ENCODE measurements at places on chromosomes 5 and 9.

DNA sequence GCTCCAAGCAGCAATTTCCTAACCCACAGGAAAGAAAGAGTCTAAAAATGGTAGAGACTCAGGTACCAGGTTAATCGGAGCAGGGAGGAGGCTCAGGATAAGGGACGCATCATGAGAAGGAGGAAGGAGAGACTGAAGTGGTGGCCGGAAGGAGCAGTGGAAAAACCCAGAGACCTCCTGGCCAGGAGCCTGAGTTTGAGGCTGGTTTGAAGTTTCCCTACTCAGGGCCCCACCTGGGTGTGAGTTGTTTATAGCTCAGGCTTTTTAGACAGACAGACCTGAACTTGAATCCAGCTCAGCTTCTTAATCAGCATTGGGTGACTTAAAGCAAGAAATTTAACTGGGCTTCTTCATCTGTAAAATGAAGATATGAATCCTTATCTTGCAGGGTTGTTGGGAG is 11.9 kb upstream of the AQP7 start:
- no peak for DNase-seq

- DNase-seq, result no peak
These were observed 688.8 kb downstream of the SEMA5A start for GRCh38 chr5:8857051-8857450.

DNA sequence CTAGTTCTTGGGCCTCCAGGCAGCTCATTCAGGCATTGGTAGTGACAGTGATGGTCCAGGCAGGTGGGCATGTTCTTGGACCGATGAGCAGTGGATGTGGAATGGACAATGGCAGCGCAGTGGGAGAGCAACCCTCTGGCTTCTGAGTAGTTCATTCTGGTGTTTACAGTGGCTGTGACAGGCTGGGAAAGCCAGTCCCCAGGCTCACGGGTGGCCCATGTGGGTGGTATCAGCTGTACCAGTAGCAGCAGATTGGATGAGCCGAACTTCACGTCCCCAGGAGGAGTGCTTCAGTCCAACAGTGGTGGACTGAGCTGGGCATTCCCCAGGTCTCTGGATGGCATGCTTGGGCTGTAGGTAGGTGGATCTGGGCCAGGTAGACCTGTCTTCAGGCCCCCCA is 515.6 kb upstream of the ACO1 start:
- DNase-seq, result no peak

GRCh38 chr5:164002628-164003027 is 497.2 kb downstream of the MAT2B start:
- no peak for DNase-seq

- no peak for DNase-seq
These were observed 330.4 kb downstream of the ICE1 start for GRCh38 chr5:5752844-5753243.

DNA sequence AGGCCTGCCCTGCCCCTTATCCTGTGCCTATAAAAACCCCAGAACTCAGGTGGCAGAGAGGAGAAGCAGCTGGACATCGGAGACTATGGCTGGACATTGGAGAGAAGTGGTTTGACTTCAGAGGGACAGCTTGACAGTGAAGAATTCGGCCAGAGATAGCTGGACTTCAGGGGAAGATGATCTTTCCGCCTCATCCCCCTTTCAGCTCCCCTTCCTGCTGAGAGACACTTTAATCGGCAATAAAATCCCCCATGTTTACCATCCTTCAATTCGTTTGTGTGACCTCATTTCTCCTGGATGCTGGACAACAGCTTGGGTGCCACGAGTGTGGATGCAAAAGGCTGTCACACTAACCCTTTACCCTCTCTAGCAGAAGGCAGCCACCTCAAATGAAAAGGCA is 134.1 kb upstream of the TUT7 start:
- no peak for DNase-seq

GRCh38 chr5:141872496-141873356 is 5.5 kb downstream of the PCDH1 start:
- no peak for DNase-seq

DNA sequence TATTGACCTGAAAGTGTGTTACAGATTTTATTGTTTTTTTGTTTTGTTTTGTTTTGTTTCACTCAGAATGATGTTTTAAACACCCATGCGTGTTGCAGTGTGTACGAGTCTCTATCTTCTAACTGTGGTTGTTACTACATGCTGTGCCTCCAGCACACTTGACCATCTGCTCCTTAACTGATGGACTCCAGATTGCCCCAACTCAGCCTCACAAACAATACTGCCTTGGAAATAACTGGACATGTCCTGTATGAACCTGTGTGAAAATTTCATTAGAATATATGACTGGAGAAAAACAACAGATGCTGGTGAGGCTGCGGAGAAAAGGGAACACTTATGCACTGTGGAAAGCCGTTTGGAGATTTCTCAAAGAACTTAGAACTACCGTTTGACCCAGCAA is 68.7 kb upstream of the HAND1 start:
- DNase-seq, result no peak

- no peak for DNase-seq
These were observed 503.0 kb upstream of the CD180 start for GRCh38 chr5:67699560-67699959.

DNA sequence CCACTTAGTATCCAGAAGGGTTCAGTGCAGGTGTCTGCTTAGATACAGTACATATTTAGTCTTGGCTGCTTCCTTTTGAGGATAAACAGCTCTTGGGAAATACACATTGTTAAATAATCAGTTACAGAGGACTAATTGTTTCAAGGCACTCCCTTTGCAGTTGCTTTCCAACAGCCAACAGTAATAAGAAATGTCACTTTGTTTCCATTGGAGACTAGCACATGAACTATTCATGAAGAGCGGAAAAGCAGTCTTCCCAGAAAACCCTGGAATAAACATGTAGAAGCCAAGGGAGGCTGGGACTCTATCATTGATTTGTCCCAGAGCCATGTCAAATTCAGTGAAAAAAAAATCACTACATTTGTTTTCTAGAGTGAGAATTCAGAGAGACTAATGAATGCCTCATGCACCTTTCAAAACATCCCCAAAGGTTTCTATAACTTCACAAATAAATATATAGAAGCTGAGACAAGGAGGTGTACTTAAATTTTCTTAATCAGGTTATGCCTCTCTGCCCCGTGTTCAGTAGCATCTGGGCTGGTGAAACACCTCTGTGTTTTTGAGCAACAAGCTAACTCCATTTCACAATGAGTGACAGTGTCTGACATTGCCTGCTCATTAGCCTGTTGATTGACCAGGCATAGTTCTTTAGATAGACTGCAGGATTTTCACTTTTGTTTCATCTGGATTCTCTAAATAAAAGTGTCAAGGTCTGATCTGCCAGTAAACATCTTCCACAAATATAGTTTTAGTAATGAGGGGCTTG is 271.5 kb downstream of the ARRDC3 start:
- DNase-seq, result no peak

DNA sequence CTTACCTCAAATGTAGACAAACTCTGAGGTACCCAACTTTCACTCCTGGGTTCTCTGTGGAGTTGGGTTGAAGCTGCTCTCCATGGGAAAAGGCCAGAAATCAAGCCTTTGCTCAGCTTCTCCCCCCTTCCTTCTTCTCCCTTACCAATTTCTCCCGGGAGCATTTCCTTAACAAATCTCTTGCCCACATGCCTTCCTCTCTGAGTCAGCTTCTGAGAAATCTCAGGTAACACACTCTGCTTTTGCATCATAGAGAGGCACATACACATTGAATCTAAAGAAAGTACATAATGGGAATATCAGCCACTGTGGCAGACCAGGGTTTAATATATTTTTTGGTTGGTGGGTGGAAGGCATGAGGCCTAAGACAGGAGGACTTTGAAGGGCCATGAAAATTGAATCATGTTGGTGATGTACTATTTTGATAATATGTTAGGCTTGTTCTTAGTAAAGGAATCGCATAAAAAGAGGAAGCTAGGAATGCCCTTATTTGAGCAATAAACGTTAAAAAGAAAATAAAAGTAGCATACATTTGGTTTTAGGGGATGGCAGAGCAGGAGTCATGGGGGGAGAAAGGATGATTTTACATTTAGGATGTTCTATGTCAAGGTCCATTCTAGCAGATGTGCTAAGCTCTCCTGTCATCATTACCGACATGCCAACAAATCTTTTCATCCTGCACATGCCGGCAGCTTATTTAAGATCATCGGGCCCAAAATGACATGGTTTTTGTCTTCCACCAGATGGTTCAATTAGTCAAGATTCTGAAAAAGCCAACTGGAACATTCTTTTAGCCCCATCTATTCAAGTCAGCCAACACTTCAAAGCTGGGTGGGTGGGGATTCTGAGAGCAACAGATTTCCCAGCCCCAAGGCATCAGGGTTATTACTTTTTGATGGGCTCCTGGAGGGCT is 199.5 kb upstream of the CLINT1 start:
- no peak for DNase-seq

DNA sequence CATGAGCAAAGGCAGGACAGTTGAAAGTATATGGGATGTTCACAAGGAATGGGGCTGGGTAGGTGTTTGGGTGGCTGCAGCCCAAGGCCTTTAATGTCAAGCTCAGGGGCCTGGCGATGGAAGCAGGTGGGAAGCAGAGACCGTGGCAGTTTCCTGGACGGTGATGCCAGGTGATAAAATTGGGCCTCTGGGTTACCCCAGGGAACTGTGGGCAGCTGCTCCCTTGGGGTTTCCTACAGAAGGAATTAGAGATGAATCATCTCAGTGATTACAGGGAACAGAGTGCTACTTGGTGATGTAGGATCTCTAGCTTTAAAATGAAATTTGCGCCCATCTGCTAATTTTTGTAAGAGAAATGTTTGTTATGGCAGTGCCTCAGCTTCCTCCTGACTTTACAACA is 39.2 kb downstream of the TSTD2 start:
- DNase-seq, result no peak

- DNase-seq, result no peak
These were observed 238.2 kb downstream of the CD180 start for GRCh38 chr5:66958201-66958979.

- DNase-seq, result no peak
These were observed 155.6 kb downstream of the TRIM32 start for GRCh38 chr9:116842658-116843057.

DNA sequence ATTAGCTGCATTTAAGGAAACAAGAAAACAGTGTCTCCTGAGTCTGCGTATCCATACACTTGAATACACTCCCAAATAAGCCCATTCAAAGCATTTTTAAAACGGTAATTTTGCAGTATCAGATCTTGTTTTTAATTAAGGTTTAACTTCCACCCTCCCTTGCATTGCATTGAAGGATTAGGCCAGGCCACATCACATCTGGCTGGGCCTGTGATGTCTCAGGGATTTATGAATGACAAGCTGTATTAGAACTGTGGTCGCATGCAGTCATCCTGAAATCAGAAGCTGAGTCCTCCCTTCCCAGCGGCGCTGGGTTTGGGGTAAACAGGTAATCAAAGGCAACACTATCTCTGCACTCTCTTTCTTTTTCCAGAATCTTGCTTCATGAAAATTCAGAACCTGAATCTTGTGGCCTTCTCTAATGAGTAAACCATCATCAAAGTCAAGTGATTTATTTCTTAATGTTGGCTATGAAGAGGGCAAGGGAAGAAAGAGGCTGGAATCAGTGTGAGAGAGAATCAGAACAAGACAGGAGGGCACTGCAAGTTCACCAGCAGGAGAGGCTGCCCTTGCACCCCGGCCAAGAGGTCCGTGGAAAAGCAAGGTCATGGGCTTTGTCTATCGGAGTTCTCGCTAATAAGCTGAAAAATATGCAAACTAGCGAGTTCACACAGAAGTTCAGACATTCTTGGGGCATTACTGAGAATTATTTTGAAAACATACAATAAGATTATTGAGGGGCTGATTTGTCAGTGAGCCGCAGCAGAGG is 80.0 kb upstream of the ZSWIM6 start:
- no peak for DNase-seq

DNA sequence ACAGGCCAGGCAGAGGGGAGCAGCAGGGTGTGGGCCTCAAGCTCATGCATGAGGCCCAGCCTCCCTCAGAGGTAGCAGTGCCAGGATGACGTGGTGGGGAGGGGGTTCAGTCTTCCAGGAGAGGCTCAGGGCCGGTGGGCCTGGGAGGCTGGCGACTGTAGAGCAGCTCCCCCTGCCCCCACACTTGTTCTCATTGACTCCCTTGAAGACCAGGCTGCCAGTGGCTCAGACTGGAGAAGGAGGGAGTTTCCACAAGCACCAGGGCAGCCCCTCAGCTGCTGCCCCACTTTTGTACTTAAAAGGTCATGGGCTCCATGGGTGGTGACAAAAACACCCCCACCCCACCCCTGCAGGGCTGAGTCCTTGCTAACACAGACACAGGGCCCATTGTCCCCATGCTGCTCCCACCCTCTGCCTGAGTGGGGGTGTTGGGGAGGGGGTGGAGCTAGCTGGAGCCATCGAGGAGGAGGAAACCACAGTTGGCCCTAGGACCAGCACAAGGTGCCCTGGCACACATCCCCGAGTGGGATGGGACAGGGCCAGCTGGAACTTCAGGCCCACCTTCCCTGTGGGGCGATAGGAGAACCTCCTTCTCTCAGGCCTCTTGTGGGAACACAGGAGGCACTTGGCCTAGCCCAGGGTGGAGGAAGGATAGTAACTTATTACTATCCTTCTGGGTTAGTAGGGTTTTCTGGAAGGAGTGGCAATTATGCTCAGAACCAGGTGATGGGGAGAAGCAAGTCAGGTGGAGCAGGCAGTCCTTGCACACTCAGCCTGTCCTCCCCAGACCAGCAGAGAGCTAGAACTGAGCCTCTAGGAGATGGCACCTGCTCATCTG is 10.7 kb downstream of the PDLIM4 start:
- no peak for DNase-seq

GRCh38 chr5:146781157-146781556 is 97.4 kb downstream of the PPP2R2B start:
- DNase-seq, result no peak

- DNase-seq, result no peak
These were observed 159.1 kb downstream of the CCDC171 start for GRCh38 chr9:15711931-15712330.

DNA sequence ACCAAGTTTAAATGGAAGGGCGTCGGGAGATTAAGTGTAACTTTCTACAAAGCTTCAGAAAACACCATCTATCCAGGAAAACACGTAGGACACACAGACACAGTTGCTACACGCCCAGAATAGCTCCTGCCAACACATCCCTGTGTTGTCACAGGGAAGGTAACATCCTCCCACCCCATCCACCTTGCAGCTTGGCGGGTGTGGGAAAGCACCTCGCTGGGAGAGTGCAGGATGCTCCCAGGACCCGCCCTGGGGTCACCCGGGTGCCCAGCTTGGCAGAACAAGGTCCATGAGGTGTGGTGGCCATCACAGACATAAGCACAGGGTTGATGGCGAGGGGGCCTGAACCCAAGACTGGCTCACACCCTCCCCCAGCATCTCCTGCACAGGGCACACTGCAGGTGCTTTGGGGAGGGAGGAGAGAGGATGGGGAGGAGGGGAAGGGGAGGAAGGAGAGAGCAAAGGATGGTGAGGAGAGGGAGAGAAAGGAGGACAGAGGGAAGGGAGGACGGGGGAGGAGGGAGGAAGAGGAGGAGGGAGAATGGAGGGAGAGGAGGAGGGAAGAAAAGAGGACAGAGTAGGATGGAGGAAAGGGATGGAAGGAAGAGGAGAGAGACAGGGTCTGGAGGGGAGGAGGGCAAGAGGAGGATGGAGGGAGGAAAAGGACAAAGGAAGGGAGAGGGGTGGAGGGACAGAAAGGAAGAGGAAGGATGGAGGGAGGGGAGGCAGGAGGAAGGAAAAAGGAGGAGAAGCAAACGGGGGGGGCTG is 37.2 kb downstream of the GOLM1 start:
- DNase-seq, result no peak

GRCh38 chr5:27494887-27495286 is 456.5 kb upstream of the CDH9 start:
- no peak for DNase-seq

Measured in GOT3 (cell line).